Activated CD8-positive, alpha-beta memory T cell treated with anti-CD3 and anti-CD28 coated beads for 1 hour (primary cell): ENCODE measurements at places on chromosomes 12 and 14.

- DNase-seq, result no peak
Measured at GRCh38 chr14:104776961-104777807, 18.4 kb downstream of the AKT1 start.

GRCh38 chr14:74394549-74394948, 31.5 kb downstream of the SYNDIG1L start:
- DNase-seq, result no peak

DNA sequence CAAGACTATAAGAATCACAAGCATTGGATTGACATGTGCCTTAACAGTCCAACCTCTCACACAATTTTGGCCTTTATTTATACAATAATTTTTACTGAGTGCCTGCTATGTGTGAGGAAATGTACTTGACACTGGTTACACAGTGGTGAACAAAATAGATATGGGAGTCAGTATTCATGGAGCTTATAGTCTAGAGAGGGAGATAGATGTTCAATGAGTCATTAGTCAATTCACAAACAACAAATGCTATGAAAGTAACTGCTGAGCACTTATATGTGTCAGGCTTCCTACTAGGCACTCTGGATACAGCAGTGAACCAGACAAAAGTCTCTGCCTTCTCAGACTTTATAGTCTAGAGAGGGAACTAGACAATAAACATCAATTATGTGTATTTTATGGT, 3.7 kb downstream of the CFAP54 start:
- no peak for DNase-seq

DNA sequence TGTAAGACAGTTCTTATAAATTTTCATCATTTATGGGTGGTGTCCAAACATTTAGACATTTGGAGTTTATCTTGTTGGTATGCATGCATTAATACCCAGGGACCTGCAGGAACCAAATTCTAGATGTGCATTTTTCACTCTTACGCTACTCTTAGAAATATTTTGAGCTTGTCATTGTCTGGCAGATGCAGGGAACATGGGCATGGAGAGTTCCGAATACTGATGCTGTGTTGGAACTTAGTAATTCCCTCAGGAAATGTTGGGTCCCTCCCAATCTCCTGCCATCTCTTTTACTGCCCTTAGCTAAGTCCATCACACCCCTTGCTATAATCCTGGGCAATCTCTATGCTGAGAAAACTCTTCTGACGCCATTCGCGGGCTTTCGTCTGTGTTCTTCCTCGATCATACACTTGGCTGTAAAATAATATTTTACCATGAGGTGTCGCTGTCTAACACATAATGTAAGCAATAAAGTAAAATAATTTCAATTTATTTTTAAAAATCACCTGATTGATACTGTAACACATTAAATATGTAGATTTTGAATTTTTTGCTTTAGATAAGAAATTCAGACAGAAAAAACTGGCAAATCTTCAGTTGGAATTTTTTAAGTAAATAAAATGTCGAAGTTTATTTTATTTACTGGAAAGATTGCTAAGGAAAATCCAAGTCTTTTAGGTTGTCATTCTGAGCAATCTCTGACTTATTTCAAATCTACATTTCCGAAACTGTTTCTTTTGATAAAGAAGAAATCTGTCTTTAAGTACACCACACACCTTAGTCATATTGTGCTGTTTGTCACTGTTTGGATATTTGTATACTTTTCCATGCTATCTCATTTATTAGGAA, 304.1 kb upstream of the SSTR1 start:
- DNase-seq, result no peak

DNA sequence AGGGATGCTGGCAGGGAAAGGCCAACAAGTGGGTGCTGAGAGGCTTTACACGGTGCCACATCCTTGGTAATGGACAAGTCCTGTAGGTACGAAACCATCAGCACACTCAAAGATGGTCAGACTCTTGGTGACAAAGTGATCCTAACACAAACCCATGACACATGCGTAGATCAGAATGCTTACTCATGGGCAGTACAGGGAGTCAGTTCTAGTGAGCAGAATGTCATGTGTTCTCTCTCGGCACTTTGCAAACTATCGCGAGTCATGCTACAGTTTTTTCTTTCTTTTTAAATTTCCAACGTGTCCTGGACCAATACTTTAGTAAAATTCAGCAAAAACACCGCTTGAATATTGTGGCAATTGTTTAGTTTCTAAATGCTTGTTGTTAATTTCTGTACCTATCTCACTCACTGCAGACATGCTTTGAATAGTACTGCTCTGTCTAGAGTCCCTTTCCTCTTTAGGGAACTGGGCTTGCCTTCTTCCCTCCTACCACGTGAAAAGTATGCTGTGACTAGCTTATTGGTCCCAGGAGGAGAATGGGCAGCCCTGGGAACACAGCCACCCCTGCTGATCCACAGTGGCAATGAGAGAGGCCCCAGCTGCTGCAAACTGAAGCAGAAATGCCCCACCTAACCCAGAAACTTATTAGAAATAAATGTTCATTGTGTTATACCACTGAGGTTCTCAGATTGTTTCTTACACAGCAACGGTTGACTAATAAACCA, 62.4 kb downstream of the UBR7 start:
- no peak for DNase-seq

GRCh38 chr14:75978249-75978731, 3.5 kb downstream of the TGFB3 start:
- no peak for DNase-seq

DNA sequence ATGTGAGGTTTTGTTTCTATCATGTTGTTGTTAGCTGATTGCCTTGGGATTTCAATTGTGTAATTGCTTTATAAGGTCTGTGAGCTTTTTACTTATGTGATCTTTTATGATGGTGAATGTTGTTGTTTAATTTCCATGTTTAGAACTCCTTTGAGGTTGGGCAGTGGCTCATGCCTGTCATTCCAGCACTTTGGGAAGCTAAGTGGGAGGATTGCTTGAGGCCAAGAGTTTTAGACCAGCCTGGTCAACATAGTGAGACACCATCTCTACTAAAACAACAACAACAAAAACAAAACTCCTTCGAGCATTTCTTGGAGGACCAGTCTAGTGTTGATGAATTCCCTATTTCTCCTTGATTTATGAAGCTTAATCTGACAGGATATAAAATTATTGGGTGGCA, 102.1 kb upstream of the PMCH start:
- no peak for DNase-seq

DNA sequence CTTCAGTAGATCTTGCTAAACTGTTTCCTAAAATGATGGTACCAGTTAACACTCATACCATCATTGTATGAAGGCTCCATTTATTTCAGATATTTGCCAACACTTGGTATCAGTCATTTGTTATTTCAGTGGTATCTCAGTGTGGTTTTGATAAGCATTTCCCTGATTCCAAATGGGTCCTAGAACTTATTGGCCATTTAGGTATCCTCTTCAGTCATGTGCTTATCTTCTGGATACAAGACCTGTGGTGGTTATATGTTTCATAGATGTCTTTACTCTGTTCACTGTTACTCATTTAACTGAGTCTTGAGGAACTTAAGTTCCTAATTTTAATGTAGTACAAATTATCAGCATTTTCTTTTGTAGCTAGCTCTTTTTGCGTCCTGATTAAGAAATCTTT, 13.5 kb downstream of the SINHCAF start:
- no peak for DNase-seq

- no peak for DNase-seq
Measured at GRCh38 chr14:84493779-84494178, 1036.2 kb upstream of the FLRT2 start.

DNA sequence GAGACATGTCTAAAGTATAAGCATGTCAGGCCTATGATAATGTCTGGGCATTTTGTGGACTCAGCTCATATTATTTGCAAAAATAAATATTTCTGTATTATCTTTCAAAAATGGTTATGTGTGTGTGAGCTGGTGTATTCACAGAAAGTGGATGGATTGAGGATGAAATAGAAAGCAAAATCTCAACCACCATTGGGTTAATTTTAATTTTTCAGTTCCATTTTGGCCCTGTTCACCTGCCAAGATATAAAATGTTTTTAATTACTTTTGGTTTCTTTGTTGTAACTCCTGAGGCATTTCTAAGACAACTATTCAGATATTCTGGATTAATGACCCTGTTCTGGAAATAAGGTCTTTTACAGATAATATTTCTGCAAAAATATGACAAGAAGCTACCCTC, 232.7 kb upstream of the PPFIA2 start:
- DNase-seq, result no peak

- no peak for DNase-seq
Measured at GRCh38 chr12:644818-645552, 18.3 kb downstream of the NINJ2 start.

DNA sequence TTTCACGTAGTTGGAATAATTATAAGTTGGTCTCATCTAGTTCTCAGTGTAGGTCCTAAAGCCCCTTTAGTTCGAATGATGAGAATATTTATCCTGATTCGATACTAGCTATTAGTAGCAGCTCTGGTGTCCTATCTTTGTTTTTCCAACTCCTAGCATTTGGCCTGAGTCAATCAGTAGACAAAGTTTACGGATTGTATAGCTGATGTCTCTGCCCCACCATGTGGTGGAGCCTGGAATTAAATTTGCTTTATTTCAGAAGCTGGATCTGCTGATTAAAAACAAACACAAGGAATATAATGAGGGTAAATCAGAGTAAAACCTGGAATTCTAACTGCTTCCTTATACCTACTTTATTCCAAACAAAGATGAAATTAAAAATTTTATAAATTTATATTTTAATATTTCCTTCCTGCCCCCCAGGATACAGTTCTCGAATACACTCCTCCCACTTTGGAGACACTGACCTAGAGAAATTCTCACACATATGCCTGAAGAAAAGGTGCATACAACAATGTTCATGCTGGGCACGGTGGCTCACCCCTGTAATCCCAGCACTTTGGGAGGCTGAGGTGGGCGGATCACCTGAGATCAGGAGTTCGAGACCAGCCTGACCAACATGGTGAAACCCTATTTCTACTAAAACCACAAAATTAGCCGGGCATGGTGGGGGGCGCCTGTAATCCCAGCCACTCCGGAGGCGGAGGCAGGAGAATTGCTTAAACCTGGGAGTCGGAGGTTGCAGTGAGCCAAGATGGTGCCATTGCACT, 7.6 kb upstream of the BRMS1L start:
- DNase-seq, result no peak

GRCh38 chr12:123903301-123904065, 69.1 kb downstream of the CCDC92 start:
- DNase-seq, result no peak

DNA sequence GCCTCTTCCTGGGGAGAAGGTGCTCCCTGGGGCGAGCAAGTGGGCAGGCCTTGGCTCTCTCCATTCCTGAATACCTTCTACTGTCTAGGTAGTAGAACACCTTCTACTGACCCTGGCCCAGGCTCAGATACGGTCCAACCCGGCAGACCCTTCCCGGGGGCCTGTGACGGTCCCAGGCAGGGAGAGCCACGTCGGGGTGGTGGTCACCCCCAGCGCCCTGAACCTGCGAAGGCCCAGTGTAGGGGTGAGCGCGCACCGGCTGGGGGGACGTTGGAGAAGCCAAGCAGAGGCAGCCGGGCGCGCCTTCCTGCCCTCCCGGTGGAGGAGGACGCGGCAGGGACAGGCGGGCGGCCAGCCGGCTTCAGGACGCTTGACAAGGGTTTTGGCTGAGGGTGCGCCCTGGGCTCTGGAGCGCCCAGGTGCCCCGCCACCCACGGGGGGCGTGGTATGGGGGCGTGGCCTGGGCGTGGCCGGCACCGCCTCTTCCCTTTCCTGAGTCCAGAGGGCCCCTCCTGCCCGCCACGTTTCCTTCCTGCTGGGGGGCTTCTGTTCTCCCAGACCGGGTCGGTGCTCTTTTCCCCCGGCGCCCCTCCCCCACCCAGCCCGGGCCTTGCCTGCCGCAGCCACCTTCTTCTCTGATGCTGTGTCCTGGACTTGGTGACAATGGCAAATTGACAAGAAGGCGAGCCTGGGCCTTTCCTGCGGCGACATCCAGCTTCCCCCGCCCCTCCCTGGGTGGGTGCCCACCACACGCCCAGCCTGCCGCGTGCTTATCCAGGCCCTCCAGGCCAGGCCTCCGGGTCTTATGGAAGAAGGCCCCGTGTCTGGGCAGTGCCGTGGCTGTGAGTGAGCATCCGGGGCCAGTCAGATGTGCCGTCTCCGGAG, 24.5 kb upstream of the PPP1R13B start:
- DNase-seq, result peak; percentile 63

DNA sequence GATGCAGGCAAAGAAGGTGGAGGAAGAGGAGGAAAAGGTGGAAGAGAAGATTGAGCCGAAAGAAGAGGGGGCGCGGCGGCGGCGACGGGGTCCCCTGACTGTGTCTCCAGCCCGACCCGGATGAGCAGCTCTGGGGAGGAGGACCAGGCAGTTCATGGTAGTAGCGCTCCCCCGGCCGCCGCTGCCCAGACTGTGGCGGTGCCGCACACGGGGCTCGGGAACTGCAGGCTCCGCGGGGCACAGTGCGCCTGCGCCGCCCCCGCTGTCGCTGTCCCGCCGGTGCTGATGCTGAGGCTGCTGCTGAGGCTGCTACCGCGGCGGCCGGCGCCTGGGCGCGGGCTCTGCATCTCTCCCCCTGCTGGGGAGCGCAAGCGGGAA, at the start of gene KCNH5:
TSS of gene KCNH5 (minus strand) at position 225 of the 378 bp plus-strand sequence. CDS start 272 bp downstream, outside the sequence.
- DNase-seq, result no peak

DNA sequence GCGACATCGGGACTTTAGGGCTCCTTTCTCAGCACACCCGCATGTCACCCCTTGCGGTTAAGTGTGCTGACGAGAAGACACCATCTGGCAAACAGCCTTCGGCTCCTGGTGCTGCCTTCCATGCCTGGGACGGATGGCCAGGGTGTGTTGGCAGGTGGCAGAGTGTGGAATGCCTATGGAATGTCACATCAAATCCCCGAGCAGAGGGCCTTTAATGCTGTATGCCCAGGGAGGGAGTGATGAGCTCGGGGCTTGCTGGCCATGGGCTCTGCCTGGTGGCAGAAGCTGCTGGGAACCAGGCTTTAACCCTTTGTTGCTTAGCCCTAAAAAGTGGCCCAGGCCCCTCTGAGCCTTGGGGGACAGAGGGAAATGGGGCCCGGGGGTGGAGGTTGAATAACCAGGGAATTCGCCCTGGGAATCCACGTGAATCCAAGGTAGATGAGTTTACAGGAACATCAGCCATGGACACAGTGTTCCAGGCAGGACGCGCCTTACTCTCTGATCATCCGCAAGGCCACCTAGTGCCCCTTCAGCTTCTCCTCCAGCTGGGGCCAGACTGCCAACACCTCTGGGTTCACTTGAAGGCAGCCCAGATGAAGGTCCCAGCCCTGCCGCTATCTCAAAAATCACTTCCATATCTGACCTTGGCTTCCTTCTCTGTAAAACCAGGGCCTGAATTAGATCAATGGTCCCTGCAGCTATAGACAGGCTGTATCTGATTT, 17.4 kb downstream of the FAM181A start:
- DNase-seq, result no peak

DNA sequence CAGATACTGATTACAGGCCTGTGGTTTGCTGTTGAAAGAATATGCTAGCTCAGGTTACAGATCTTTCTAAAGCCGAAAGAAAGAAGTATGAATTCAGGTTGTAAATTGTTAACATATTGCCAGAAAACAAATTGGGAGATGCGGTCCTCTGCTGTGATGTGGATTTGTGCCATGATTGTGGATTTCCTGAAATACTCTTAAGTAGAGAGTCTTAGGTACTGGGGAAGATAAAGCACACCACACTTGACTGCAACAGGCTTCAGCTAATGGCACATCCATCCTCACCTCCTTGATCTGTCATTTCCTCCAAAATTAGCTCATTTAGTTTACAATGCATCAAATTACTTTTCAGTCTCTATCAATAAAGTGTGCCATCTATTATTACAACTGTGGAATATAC, 279.2 kb downstream of the SYT1 start:
- no peak for DNase-seq
